Hepatocyte (in vitro differentiated cells): ENCODE measurements at places on chromosomes 3 and 15. TPM values are rescaled to one million over a fixed set of nuclear protein-coding genes. Genes with fewer than 3 reads are reported as not detected.

- no peaks in the 10 kb centered on the region for H3K36me3 ChIP-seq
- H3K27ac ChIP-seq: peak overlapping the region; percentile 81
- peak; percentile 64 for DNase-seq
- H3K4me3 ChIP-seq: no peak overlapping the region
- peaks cover 5% of the 10 kb centered on the region for H3K4me1 ChIP-seq
Measured at GRCh38 chr3:150286390-150287147, 121.5 kb upstream of the TSC22D2 start.

- no peaks in the 10 kb centered on the region for H3K27me3 ChIP-seq
- no peak for DNase-seq
- H3K36me3 ChIP-seq: no peaks in the 10 kb centered on the region
- no peak within 1 kb of the TSS for H3K27ac ChIP-seq
- no peaks in the 10 kb centered on the region for H3K4me1 ChIP-seq
Measured at GRCh38 chr3:122324871-122325323, at the start of gene CSTA. Gene CSTA, plus strand, starts transcription at chr3:122325248. Its CDS starts 45 bp downstream, at chr3:122325293.

DNA sequence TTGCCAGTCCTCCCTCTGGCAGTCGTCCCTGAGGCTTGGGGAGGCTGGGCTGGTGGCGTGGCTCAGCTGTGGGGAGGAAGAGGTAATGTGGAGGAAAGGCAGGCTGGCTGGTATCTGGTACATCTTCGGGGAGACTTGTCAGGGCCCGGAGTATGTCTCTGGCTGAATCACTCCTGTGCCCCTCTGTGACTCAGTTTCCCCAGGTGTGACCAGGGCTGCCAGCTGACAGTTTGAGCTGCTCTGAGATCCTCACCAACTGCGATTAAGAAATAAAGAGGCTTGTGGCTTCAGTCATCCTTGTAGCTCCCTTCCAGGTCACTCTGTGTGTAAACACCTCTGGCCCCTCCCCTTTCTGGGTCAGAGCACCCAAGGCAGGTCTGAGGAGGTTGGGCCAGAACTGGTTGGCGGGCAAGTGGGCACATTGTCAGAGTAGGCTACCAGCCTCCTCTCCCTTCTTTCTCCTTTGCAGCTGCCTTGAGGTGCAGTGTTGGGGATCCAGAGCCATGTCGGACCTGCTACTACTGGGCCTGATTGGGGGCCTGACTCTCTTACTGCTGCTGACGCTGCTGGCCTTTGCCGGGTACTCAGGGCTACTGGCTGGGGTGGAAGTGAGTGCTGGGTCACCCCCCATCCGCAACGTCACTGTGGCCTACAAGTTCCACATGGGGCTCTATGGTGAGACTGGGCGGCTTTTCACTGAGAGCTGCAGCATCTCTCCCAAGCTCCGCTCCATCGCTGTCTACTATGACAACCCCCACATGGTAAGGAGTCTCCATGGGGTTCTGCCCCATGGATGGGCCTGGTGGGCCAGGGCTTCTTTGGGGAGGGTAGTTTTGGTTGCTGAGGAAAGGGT, 3.0 kb downstream of the TEX264 start:
- no peak overlapping the region for H3K4me3 ChIP-seq
- H3K27ac ChIP-seq: no peak overlapping the region
- H3K27me3 ChIP-seq: no peaks in the 10 kb centered on the region
- peaks cover 13% of the 10 kb centered on the region for H3K4me1 ChIP-seq
- no peak for DNase-seq

- no peak overlapping the region for H3K4me3 ChIP-seq
- peaks cover 48% of the 10 kb centered on the region for H3K27me3 ChIP-seq
- DNase-seq: no peak
- no peak overlapping the region for H3K27ac ChIP-seq
Measured at GRCh38 chr15:89429023-89429422, 67.4 kb downstream of the RHCG start.

- no peaks in the 10 kb centered on the region for H3K27me3 ChIP-seq
- H3K36me3 ChIP-seq: no peaks in the 10 kb centered on the region
- H3K27ac ChIP-seq: no peak overlapping the region
- H3K4me3 ChIP-seq: no peak overlapping the region
Measured at GRCh38 chr15:51170882-51171633, 76.4 kb upstream of the TNFAIP8L3 start.

- H3K27ac ChIP-seq: peak overlapping the region; percentile 73
- H3K36me3 ChIP-seq: no peaks in the 10 kb centered on the region
- no peak for DNase-seq
- H3K4me1 ChIP-seq: peaks cover 25% of the 10 kb centered on the region
- no peak overlapping the region for H3K4me3 ChIP-seq
Measured at GRCh38 chr15:64845183-64845611, 3.5 kb downstream of the PLEKHO2 start.

DNA sequence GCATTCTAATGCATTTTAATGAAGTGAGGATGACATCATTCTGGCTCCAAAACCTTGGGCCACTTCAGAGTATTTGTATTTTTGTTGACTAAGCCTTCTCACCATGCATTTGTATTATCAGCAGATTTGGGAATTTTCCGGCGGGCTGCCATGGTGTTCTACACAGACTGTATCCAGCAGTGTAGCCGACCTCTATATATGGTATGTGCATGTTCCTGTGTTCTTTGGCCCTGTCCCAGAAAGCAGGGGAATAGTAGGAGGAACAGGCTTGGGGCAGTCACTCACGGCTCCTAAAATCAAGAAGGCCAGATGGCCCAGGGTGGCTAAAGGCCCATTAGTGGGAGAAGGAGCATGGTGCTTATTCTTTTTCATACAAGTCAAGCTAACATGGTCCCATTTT, 80.5 kb downstream of the USF3 start:
- H3K36me3 ChIP-seq: no peaks in the 10 kb centered on the region
- no peak for DNase-seq
- H3K27me3 ChIP-seq: no peaks in the 10 kb centered on the region

GRCh38 chr3:377158-377561, 180.6 kb downstream of the CHL1 start:
- H3K27ac ChIP-seq: no peak overlapping the region
- H3K4me1 ChIP-seq: peaks cover 5% of the 10 kb centered on the region
- no peak overlapping the region for H3K4me3 ChIP-seq
- no peaks in the 10 kb centered on the region for H3K36me3 ChIP-seq

GRCh38 chr15:80536716-80537115, 132.5 kb downstream of the ARNT2 start:
- H3K36me3 ChIP-seq: no peaks in the 10 kb centered on the region
- H3K27me3 ChIP-seq: no peaks in the 10 kb centered on the region
- H3K4me3 ChIP-seq: no peak overlapping the region
- peaks cover 4% of the 10 kb centered on the region for H3K4me1 ChIP-seq
- no peak overlapping the region for H3K27ac ChIP-seq

- no peak for DNase-seq
- no peaks in the 10 kb centered on the region for H3K36me3 ChIP-seq
- H3K27me3 ChIP-seq: no peaks in the 10 kb centered on the region
- H3K27ac ChIP-seq: no peak overlapping the region
- H3K4me1 ChIP-seq: no peaks in the 10 kb centered on the region
- no peak overlapping the region for H3K4me3 ChIP-seq
Measured at GRCh38 chr15:34768530-34768929, 13.7 kb upstream of the GJD2 start.

- H3K27ac ChIP-seq: no peak overlapping the region
- no peaks in the 10 kb centered on the region for H3K27me3 ChIP-seq
- no peaks in the 10 kb centered on the region for H3K36me3 ChIP-seq
- no peak overlapping the region for H3K4me3 ChIP-seq
- DNase-seq: no peak
Measured at GRCh38 chr3:23489300-23490158, 286.4 kb downstream of the UBE2E2 start.

- peak; percentile 37 for DNase-seq
- peaks cover 7% of the 10 kb centered on the region for H3K4me1 ChIP-seq
- H3K4me3 ChIP-seq: no peak overlapping the region
- H3K36me3 ChIP-seq: no peaks in the 10 kb centered on the region
- H3K27me3 ChIP-seq: no peaks in the 10 kb centered on the region
- peak overlapping the region; percentile 81 for H3K27ac ChIP-seq
Measured at GRCh38 chr15:55267401-55268175, 22.0 kb downstream of the RAB27A start.

DNA sequence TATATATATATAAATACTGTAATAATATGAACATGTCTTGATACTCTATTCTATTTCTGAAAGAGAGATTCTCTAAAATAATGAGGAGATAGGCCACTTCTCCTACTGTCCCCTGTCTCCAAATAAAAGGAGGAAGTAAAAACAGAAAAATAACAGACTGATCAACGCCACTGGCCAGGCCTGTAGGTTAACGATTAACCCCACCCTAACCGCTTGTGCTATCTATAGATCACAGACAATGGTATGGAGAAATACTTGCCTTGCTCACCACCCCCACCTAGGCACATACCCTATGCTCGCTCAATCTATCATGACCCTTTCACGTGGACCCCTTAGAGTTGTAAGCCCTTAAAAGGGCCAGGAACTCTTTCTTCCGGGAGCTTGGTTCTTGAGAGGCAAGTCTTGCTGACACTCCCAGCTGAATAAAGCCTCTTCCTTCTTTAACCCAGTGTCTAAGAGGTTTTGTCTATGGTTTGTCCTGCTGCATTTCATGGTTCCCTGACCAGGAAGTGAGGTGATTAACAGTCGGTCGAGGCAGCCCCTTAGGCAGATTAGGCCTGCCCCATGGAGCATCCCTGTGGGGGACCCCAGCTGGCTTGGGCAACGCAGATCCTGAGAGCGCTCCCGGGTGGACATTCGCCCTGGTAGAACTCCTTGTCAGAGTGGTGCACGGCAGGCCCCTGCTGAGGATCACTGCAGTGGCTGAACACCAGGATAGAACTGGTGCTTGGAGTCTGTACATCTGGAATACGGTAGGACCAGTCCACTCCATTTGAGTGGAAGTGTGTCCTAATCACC, 521.8 kb upstream of the CNTN3 start:
- H3K27ac ChIP-seq: peak overlapping the region; percentile 81
- DNase-seq: peak; percentile 44
- H3K4me3 ChIP-seq: no peak overlapping the region
- H3K36me3 ChIP-seq: no peaks in the 10 kb centered on the region
- H3K27me3 ChIP-seq: no peaks in the 10 kb centered on the region

DNA sequence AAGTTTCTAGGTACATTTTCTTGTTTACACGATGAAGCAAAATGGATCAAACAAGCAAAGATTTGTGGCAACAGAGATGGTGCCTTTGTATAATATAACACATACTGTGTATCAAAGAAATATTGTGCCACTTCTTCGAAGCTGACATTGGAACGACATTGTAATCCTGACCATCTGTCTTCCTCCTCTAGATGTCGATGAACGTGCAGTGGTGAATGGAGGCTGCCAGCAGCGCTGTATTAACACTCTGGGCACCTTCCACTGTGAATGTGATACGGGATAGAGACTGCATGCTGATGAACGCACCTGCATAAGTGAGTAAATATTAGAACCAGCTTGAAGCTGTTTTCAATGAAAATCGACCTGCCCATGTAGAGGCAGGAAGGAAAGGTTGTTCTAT, 613.3 kb upstream of the GOLIM4 start:
- H3K27me3 ChIP-seq: no peaks in the 10 kb centered on the region
- no peaks in the 10 kb centered on the region for H3K4me1 ChIP-seq
- no peak overlapping the region for H3K27ac ChIP-seq
- no peak for DNase-seq

GRCh38 chr3:130093741-130094391, 12.2 kb downstream of the ALG1L2 start:
- no peak overlapping the region for H3K27ac ChIP-seq
- no peaks in the 10 kb centered on the region for H3K36me3 ChIP-seq
- H3K4me1 ChIP-seq: no peaks in the 10 kb centered on the region
- no peak for DNase-seq
- no peaks in the 10 kb centered on the region for H3K27me3 ChIP-seq
- H3K4me3 ChIP-seq: no peak overlapping the region

GRCh38 chr3:143014921-143015320, 13.6 kb downstream of the U2SURP start:
- H3K36me3 ChIP-seq: no peaks in the 10 kb centered on the region
- no peaks in the 10 kb centered on the region for H3K27me3 ChIP-seq
- no peaks in the 10 kb centered on the region for H3K4me1 ChIP-seq

DNA sequence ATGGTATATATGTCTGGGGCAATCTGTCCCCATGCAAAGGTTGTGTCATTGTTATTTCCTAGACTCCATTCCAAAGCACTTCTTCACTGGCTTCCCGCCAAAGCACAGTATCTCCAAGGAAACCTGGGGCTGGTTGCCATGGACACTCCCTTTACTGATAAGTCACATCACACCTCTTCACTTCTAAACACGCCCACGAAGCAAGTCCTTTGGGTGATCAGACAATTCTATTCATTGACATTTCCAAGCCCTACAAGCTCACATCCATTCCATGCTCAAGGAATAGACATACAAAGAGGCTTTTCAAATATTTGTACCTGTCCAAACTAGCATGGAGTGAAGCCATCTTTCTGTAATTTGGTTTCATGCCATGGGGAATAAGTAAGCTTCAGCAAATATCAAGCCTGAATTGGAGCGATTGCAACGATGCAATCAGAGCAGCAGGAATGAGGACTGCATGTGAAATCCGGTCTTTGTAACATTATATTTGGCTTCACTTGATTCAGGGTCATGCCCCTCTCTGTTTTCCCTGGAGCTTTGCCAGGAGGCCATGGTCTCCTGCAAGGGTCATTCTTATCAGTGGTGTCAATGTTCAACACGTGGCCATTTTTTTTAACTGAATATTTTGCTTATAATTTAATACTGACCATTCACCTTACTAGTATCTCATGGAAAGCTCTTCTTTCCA, 201.6 kb upstream of the TMC3 start:
- H3K4me1 ChIP-seq: no peaks in the 10 kb centered on the region
- no peak overlapping the region for H3K4me3 ChIP-seq
- H3K27me3 ChIP-seq: no peaks in the 10 kb centered on the region
- no peaks in the 10 kb centered on the region for H3K36me3 ChIP-seq
- no peak overlapping the region for H3K27ac ChIP-seq

DNA sequence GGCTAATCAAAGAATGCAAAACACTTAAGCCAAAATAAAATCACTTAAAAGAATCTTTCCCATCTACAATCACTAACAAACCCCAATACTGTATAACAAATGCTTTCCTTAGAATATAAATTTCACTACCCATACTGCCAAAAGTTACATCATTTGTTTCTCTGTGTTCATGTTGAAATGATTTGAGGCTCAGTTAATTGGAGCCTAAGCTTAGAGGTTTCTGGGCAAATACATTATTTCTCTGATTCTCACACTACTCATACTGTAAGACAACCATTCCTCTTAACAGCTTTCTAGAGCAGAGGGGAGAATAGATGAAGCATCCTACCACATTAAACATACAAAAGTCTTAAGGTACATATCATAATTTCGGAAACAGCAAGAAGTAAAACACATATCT, 2.1 kb downstream of the RIOX2 start:
- peaks cover 14% of the 10 kb centered on the region for H3K4me1 ChIP-seq
- H3K27me3 ChIP-seq: no peaks in the 10 kb centered on the region
- H3K36me3 ChIP-seq: no peaks in the 10 kb centered on the region
- H3K27ac ChIP-seq: no peak overlapping the region

MASP1 gene
- 25.1 and 29.0 TPM in 2 replicates for total RNA-seq

ATP13A5 gene
- 0.12 TPM in 1 of 2 replicates, not detected in the other for total RNA-seq

TTLL13 gene
- not detected in 2 replicates for total RNA-seq

OXTR gene
- 1.6 and 1.9 TPM in 2 replicates for total RNA-seq

FBXO40 gene
- not detected in 2 replicates for total RNA-seq

GOLGA8R gene
- 1.6 and 2.0 TPM in 2 replicates for total RNA-seq

TM6SF1 gene
- 0.20 and 0.52 TPM in 2 replicates for total RNA-seq

SYNPR gene
- 0.37 and 0.52 TPM in 2 replicates for total RNA-seq

CCR5 gene
- 0.07 TPM in 1 of 2 replicates, not detected in the other for total RNA-seq

TGM4 gene
- 0.43 TPM in 1 of 2 replicates, not detected in the other for total RNA-seq

BUB1B gene
- 7.6 and 11.9 TPM in 2 replicates for total RNA-seq
